T-helper 22 cell (primary cell): ENCODE measurements at places on chromosomes 7 and 10.

- no peak for DNase-seq
Measured at GRCh38 chr7:100677308-100678267, 4.0 kb downstream of the GNB2 start.

DNA sequence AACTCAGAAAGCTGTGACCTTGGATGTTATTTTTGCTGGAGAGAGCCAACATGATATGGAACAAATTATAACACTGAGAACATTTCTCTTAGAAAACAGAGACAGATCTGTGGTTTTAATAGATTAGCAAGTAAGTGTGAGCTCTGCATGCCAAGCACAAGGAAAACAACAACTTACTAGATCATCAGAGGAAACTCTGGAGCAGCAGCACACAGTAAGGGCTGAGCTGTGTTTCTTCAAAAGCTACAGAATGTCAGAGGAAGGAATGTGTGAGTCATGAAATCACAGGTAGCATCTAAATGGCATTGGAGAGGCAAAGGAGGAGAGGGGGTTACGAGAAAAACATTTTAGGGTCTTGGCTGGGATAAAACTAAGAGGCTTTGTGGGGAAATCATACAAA, 283.4 kb upstream of the FZD8 start:
- DNase-seq: no peak

GRCh38 chr7:29285444-29285793, 90.8 kb downstream of the CHN2 start:
- DNase-seq: no peak

DNA sequence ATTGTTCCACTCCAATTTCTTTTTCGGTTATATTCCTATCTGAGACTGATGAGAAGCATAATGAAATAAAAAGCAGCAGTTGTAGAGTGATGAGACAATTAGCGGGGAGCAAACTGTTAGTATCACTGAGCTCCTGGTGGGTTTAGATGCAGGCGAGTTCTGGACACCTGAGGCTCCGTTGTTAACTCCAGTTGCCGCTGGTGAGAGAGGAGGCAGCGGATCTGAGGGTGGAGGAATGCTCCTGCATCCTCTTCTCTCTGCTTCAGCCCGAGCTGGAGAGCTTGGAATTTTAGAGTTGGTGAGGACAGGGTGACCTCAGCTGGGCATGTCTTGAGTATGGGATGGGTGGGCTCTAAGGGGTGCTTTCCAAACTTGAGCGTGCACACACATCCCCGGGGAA, 31.4 kb downstream of the LRMDA start:
- DNase-seq: no peak

GRCh38 chr10:62844280-62845011, 28.3 kb upstream of the EGR2 start:
- DNase-seq: no peak

GRCh38 chr7:40530292-40530691, 395.5 kb downstream of the SUGCT start:
- no peak for DNase-seq
